ENCODE measurements at places on chromosomes 1 and 21.
A peak's percentile ranks its signal among the peaks of the same experiment; 100 is the strongest.

- no peak for DNase-seq
Observed at GRCh38 chr1:237681210-237681609, 209.5 kb downstream of the ZP4 start.

GRCh38 chr1:114238053-114238452 is 84.4 kb upstream of the SYT6 start:
- DNase-seq, result no peak

DNA sequence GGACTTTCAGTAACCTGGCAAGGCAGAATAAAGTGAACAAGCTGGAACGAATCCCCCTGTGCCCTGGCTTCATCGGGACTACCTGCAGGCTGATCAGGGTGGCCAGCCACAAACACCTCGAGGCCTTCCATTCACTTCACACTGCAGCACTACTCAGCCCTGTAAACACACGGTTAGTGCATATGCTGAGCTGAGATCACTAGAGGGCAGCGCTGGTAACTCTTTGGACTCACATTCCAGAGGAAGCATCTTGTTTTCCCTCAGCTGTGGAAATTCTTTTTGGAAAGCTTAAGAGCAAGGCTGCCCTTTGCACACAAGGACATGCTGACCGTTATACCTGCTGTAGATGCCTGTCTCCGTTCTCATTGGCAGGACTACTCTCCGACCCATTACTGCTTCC is 32.1 kb downstream of the PCSK9 start:
- peak; percentile 72 for DNase-seq

DNA sequence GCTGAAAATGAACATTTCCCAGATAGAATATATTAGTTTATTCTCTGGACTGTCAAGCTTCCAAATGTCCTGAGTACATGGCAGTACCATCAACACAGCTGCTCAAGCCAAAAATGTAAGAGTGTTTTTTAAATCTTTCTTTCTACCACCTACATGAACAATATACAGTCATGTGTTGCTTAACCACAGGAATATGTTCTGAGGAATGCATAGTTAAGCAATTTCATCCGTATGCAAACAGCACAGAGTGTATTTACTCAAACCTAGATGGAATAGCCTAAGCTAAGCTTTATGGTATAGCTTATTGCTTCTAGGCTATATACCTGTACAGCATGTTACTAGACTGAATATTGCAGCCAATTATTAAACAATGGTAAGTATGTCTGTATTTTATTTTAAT is 561.9 kb upstream of the ADGRL4 start:
- no peak for DNase-seq

DNA sequence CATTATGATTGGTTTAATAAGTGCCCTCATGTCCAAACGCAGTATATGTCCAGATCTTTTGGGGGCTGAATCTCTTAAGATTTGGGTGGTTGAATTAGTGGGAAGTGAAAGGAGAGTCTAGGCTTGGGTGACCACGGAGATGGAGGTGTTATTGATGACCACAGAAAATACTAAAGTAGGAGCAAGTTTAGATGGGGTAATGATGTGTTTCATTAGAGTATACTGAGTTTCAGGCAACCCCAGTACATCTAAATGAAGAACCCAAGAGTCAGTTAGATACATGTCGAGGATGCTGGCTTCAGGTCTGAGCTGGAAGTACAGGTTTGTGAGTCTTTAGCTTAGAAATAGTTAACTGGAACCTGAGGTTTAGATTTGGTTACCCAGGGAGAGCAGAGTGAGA is 6.5 kb upstream of the ZZZ3 start:
- no peak for DNase-seq
